ENCODE measurements at places on chromosomes 5 and 9.

- no peak for DNase-seq
Measured at GRCh38 chr5:80223561-80223960, 32.3 kb downstream of the SERINC5 start.

- DNase-seq = no peak
Measured at GRCh38 chr5:103511554-103511885, 51.1 kb downstream of the NUDT12 start.

DNA sequence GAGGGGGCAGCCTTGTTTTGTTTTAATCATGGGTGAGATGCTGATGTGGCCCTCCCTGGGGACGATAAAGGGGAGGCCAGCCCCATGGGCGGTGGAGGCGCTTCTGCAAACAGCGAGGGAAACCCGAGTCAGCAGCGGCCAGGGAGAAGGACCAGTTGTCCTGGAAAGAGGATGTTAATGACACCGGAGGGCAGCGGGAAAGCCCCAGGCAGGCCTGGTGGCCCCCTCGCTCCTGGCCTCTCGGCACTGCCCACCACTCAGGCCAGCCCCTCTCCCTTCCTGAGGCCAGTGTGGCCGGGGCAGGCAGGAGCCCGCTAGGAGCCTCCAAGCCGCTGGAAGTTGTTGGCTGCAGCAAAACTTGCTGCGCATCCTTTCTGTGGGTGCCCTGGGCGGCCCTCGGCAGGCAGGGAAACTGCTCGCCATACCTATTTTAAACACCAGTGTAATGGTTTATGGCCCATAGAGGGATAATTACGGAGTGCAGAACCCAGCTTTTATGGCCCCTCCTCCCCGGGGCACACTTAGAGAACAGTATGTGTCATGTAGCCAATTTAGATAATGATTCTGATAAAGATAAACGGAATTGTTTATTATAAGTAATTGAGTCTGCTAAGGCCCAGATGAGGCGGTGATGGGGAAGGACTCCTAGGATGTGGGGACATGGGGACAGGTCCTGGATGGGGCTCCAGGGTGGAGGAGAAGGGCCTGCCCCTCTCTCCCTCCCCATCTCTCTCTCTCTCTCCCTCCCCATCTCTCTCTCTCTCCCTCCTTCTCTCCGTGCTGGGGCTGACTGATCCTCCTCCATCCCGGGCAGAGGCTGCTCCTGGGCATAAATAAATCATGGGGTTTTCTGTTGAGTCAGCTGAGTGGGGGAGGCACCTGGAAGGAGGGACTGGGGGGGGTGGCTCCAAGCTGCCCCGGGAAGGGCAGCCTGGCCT is 36.9 kb downstream of the LMX1B start:
- no peak for DNase-seq

DNA sequence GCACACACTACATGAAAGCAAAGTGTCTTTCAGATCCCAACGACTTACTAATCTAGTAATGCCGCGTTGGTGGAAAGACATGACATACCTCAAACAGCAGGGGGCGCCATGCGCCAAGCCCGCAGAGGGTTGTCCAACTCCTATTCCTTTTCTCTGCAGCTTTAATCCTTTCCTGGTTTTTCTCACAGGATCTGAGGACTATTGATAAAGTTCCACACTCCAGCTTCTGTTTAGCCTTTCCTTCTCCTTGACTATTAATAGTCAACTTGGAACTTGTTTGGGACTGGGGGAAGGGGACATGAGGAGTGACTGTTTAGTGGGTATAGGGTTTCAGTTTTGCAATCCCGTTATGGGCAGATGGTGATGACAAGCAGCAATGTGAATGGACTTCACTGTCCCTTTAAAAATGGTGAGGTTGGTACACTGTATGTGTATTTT is 62.9 kb downstream of the OTULIN start:
- peak; percentile 88 for DNase-seq

DNA sequence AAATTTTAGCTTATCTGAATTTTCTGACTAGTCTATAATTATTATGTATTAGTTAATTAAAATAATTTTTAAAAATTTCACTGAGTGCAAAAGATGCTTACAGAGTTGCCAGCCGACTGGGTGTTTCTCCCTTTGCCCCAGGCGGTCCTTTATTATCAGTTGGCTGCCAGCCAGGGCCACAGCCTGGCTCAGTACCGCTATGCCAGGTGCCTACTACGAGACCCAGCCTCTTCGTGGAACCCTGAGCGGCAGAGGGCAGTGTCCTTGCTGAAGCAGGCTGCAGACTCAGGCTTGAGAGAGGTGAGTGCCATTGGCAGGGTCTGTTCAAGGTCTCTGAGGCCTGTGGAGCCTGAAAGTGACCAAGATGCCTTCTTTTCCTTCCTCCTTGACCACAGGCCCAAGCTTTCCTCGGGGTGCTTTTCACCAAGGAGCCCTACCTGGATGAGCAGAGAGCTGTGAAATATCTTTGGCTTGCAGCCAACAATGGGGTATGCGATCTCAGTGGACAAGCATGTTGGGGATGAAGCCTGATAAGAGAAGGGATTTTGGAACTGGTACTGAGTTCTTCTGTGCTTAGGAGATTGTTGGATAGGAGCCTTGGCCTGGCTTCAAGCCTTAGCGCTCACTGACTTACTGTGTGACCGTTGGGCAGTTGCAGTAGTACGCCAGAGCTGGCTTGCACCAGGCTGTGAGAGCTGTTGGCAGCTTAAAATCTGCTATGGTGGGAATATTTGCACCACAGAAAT is 10.6 kb downstream of the DELE1 start:
- no peak for DNase-seq

- DNase-seq = no peak
Measured at GRCh38 chr9:32526707-32527048, 682 bp upstream of the RIGI start.

GRCh38 chr5:158770506-158770905 is 329.2 kb downstream of the EBF1 start:
- peak; percentile 78 for DNase-seq

GRCh38 chr5:1547236-1547635 is 23.5 kb upstream of the LPCAT1 start:
- no peak for DNase-seq

DNA sequence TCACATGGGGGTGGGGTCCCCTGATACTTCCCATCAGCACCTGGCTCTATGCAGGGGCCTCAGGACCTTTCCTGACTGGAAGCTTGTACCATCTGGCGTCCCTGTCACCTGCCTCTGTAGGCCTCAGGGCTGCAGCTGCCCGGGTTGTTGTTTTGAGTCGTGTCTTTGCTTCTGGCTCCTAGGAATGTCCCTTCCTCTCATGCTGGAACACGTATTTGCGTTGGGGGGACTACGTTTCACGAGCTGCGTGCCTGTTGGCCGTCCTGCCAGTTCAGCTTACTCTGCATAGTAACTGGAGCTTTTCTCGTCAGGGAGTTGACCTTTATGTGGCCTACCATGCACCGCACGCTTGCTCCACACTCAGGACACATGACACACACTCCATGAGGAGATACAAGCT is 54.9 kb upstream of the IRX4 start:
- no peak for DNase-seq

DNA sequence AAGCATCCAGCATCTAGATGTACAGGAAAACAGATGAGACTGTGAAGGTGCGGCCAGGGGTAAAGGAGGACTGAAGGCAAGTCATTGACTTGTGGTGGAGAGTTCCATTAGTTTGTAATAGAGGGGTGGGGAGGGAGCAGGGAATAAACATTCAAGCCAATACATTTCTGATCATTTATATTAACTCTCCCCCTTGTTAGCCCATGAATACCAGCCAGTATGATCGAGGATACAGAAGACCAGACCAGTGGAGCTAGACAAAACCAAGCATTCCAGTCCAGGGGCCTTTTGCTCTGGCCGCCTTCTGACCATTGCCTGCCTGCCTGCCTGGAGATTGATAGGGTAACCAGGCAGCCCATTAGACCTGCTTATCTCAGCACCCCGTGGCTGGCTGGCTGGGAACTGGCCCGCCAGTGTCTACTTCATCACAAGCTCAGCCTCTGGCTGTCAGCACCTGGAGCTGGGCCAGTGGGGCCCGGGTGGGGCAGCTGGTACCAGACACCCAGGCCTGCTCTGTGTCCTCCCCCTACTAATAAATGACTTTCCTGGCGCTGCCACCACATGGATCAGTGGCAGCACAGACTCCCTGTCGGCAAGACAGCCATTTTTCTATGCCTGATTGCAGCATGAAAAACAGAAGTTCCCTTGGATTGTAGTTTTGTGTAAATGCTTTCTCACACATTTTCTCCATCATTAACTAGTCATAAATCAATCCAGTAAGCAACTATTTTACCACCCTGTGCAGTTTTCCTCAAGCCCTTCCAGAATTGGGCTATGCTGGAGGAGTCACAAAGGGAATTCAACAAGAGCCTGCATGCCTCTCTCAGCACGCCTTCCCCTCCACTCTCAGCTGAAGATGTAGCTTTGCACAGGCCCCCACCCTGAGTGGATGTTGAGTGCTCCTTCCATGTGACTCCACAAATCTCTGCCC is 181.3 kb downstream of the SNCAIP start:
- no peak for DNase-seq

DNA sequence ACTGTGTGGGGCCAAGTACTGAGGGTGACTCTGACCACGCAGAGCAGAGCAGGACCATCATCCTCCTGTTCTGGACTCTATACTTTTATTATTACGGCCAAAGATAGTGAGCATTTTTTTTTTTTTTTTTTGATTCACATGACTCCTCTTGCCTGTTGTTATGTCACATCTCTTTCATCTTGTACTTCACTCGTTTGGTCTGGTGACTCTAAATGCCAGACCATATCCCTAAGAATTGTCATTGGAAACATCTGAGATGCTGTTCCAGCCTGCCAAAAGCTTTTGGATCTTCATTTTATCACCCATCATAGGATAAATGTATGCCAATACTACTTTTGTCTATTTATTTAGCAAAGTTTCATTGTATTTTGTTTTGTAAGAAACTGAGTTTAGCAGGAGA is 168.2 kb upstream of the RAI14 start:
- DNase-seq = no peak

GRCh38 chr5:79302454-79302853 is 66.5 kb downstream of the JMY start:
- no peak for DNase-seq

DNA sequence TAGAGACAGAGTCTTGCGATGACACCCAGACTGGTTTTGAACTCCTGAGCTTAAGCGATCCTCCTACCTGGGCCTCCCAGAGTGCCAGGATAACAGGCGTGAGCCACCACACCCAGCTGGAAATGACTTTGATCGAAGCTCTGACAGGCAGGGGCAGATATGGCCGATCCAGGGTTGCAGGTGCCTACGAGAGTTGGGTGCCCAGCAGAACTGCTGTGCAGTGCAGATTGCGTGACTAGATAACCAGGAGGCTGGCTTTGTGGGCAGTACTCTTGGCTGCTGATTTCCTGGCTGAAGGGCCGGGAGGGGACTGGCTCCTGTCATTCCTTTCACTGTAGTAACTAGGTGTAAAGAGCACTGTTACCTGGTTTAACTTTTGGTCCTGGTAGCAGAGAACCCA is 11.8 kb downstream of the TBC1D13 start:
- no peak for DNase-seq

DNA sequence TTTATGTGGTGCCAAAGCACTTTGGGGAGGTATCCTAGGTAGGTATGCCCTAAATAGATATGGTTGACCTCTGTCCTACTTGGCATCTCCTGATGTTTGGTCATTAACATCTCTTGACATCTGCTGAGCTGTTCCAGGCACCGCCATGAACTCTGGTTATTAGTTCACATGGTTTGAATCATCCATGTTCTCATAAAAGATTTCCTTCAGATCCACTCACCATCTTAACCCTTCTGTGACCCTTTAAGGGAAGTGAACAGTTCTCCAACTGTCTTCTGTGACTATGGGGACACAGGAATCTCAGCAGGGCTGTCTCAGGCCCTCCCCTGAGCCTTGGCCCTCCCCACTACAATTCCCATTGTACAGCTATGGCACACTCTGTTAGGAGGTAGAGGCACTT is 167.7 kb downstream of the CDH6 start:
- DNase-seq = no peak

- DNase-seq = no peak
Measured at GRCh38 chr5:132774896-132775295, 2.1 kb downstream of the SEPTIN8 start.

DNA sequence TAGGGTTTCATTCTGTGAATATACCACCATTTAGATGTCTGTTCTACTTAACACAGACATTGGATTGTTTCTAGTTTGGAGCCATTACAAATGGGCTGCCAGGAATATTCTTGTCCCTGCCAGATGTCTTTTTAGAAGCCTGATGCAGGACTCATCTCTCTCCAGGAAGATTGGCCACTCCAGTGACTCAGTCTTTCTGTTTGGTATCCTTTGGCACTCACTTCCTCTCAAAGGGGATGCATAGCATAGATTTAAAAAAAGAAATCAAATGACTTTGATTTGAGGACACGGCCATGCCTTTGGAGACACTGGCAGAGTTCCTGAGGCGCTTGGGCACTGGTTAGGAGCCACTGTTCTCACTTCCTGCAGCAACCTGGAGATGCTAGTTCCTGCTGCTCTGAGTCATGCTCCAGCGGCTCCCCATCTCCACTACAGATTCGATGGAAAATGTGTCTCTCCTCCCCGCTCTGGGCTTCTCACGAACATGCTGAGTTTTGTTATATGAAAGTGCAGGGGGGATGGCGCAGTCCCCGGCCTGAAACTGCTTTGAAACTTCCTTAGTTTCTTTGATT is 3.5 kb upstream of the ZNF366 start:
- DNase-seq = no peak

GRCh38 chr9:70563431-70564204 is 149.2 kb upstream of the KLF9 start:
- no peak for DNase-seq

- peak; percentile 70 for DNase-seq
Measured at GRCh38 chr5:79236362-79236969, 535 bp downstream of the JMY start.

DNA sequence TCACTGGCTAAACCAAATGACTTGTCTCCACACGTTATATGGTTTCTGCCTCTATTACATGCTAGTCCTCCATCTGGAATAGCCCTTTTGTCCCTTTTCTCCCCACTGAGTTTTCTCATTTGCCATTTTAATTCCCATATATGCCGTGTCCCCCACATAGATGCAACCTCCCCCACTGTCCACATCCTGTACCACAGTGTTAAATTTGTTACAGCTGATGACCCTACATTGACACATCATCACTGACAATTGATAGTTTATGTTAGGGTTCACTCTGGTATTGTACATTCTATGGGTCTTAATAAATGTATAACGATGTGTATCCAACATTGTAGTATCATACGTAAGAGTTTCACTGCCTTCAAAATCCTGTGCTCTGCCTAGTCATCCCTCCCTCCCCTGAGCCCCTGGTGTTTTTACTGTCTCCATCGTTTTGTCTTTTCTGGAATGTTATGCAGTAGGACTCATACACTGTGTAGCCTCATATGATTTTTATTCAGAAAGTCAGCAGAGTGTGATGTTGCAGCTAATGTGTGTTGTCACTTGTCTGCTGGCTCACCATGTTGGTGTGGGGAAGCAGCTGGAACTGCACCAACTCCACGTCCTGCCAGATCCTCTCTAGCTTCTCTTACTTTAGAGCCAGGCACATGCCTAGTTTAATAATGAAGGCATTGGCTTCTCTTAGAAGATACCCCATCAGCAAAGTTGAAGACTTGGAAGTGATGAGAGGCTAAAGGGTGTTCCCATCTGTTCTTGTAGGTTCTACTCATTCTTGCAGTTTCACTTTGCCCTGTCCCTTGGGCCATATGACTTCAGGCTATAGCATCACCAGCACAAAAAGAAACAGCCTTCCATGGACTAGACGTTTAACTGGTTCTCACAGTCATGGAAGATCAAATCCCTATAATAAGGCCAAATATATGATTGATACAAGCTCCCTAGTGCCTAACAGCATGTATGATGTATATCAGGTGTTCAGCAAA is 30.2 kb downstream of the LRRC70 start:
- no peak for DNase-seq

Measured in GM23338 (cell line).